ENCODE measurements at places on chromosomes 11 and 22.

DNA sequence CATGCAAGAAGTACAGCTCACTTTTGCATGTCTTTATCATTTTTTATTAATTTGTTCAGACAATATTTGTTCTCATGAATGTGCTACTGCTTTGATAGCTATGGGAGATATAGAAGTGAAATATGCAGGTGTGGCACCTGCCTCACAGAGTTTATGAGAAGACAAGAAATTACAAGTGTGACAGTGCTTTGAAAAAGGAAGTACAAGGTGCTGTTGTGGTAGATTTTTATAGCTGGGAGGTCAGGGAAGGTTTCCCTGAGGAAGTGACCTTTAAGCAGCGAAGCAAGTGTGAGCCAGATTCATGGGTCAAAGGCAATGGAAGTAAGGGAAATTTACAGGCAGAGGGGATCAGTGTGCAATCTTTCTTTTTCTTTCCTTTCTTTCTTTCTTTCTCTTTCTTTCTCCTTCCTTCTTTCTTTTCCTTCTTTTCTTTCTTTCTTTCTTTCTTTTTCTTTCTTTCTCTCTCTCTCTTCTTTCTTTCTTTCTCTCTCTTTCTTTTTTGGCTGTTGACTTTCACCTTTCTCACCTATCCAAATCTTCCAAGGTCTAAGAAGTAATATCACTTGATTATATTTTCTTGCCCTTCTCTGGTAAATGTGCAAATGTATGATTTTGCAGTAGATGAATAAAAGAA lies 6.4 kb upstream of the BMAL1 start:
- DNase-seq = no peak
- H3K27ac ChIP-seq = no peak overlapping the region
- H3K4me1 ChIP-seq = peaks cover 1% of the 10 kb centered on the region

- no peaks in the 10 kb centered on the region for H3K4me1 ChIP-seq
- no peak overlapping the region for H3K4me3 ChIP-seq
- H3K27ac ChIP-seq = no peak overlapping the region
- H3K36me3 ChIP-seq = no peaks in the 10 kb centered on the region
- no peak for DNase-seq
These were observed 125.9 kb downstream of the RCN1 start for GRCh38 chr11:32216749-32217148.

DNA sequence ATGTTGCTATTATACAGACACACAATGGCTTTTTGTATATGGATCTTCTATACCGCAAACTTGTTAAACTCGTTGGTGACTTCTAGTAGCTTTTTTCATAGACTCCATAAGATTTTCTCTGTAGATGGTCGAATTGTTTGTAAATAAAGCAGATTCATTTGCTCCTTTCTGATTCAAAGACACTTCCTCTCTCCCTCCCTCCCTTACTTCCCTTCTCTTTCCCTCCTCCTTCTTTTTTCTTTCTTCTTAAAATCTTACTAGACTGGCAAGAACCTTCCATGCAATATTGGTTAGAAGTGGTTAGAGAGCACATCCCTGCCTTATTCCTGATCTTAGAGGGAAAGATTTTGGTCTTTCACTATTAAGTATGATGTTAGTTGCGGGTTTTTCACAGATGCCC lies 36.4 kb downstream of the MYEOV start:
- no peak for DNase-seq
- H3K4me3 ChIP-seq = no peak overlapping the region
- no peaks in the 10 kb centered on the region for H3K27me3 ChIP-seq
- no peaks in the 10 kb centered on the region for H3K4me1 ChIP-seq

GRCh38 chr11:117663821-117664220 lies 133.2 kb downstream of the DSCAML1 start:
- H3K4me3 ChIP-seq = no peak overlapping the region
- no peak for DNase-seq
- H3K27ac ChIP-seq = no peak overlapping the region
- H3K4me1 ChIP-seq = no peaks in the 10 kb centered on the region

DNA sequence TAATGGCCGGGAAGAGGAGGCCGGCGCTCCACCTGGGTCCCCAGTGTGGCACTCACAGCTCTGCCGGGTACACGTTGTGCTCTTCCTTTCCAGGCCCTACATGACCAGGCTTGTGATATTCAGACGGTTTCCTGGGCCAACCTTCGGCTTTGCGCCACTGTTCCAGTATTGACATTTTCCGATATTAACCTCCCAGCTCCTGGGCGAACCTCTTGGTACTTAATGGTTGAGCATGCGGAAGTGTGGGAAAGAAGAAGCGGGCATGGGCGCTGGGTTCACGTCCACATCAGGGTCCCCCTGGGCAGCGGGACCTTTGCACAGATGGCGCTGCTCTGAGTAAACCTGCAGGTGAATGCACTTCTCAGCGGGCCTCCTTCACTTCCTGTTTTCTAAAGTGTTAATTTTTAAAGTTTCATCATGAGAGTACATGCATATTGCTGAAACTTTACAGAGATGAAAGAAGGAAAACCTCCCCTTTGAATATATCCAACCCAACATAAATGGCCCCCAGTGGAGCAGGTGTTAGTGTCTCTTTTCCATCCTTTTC lies 286.7 kb downstream of the TBC1D22A start:
- peaks cover 62% of the 10 kb centered on the region for H3K4me1 ChIP-seq
- H3K27ac ChIP-seq = peak overlapping the region; percentile 21
- peaks cover 9% of the 10 kb centered on the region for H3K36me3 ChIP-seq
- DNase-seq = no peak
- no peak overlapping the region for H3K4me3 ChIP-seq

- H3K27ac ChIP-seq = no peak overlapping the region
- H3K36me3 ChIP-seq = peaks cover 3% of the 10 kb centered on the region
- no peak for DNase-seq
- H3K27me3 ChIP-seq = no peaks in the 10 kb centered on the region
These were observed 2.1 kb upstream of the DMC1 start for GRCh38 chr22:38572065-38572464.

- DNase-seq = no peak
- H3K27me3 ChIP-seq = no peaks in the 10 kb centered on the region
- no peaks in the 10 kb centered on the region for H3K4me1 ChIP-seq
- no peak overlapping the region for H3K4me3 ChIP-seq
- no peaks in the 10 kb centered on the region for H3K36me3 ChIP-seq
- no peak overlapping the region for H3K27ac ChIP-seq
These were observed 897.2 kb downstream of the TBC1D22A start for GRCh38 chr22:47659467-47660223.

GRCh38 chr11:3995307-3995706 lies 99.3 kb upstream of the RRM1 start:
- no peak overlapping the region for H3K4me3 ChIP-seq
- peaks cover 59% of the 10 kb centered on the region for H3K4me1 ChIP-seq
- no peaks in the 10 kb centered on the region for H3K27me3 ChIP-seq
- no peak overlapping the region for H3K27ac ChIP-seq
- peaks cover 3% of the 10 kb centered on the region for H3K36me3 ChIP-seq
- DNase-seq = no peak

DNA sequence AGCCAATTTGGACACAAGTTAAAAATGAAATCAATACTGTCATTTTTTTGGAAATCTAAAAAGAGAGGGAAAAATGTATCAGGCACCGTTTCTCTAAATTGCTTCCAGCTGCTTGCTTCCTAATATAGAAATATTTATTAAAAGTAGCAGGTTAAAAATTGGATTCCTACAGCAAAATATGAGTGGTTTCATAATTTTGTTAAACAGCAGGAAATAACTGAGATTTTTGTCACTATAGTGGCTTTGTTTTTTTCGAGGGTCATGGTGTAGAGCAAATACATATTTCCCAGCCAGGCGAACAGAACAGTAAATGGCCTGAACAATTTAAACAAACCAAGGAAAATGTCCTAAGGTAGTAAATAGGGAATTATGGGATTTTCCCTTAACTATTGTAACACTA lies 159.7 kb downstream of the DDX10 start:
- H3K36me3 ChIP-seq = no peaks in the 10 kb centered on the region
- DNase-seq = no peak

GRCh38 chr11:75565221-75565814 lies 3.3 kb downstream of the SERPINH1 start:
- no peak for DNase-seq
- no peak overlapping the region for H3K27ac ChIP-seq
- peaks cover 8% of the 10 kb centered on the region for H3K36me3 ChIP-seq
- H3K4me3 ChIP-seq = no peak overlapping the region
- H3K27me3 ChIP-seq = no peaks in the 10 kb centered on the region
- H3K4me1 ChIP-seq = peaks cover 47% of the 10 kb centered on the region

DNA sequence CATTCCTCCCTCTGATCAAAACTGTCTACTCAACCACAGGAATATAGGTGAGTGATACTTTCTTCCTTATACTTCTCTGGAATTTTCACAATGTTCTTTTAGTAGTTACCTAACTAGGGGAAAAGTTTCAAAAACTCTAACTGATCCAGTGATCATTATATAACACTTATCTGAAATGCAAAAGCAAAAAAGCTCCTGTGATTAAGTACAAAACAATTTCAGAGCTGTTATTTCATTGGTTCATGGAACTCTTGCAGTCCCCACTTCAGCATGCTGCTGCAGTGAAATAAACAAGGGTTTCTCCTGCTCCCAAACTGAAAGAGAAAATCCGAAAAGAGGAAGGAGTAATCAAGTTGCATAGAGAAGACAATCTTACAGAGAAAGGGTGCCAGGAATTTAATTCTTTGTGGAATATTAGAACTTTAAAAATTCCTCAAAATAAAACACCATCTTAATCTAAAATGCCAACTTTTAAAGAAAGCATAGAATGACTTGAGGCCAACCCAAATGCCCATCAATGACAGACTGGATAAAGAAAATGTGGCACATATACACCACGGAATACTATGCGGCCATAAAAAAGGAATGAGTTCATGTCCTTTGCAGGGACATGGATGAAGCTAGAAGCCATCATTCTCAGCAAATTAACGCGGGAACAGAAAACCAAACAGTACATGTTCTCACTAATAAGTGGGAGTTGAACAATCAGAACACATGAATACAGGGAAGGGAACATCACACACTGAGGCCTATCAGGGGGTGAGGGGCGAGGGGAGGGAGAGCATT lies 20.3 kb downstream of the PPP2R1B start:
- peaks cover 18% of the 10 kb centered on the region for H3K4me1 ChIP-seq
- no peak overlapping the region for H3K4me3 ChIP-seq
- no peak for DNase-seq
- H3K27ac ChIP-seq = no peak overlapping the region
- H3K36me3 ChIP-seq = peaks cover 57% of the 10 kb centered on the region

GRCh38 chr11:46724088-46724487 lies 5.1 kb downstream of the F2 start:
- no peak for DNase-seq
- H3K4me1 ChIP-seq = no peaks in the 10 kb centered on the region
- no peaks in the 10 kb centered on the region for H3K27me3 ChIP-seq
- no peaks in the 10 kb centered on the region for H3K36me3 ChIP-seq
- no peak overlapping the region for H3K4me3 ChIP-seq
- H3K27ac ChIP-seq = no peak overlapping the region

Measured in central memory CD8-positive, alpha-beta T cell (primary cell).